ENCODE measurements at places on chromosomes 6 and 20. TPM values are rescaled to one million over a fixed set of nuclear protein-coding genes. Genes with fewer than 3 reads are reported as not detected.

- no peak overlapping the region for H3K4me3 ChIP-seq
- no peaks in the 10 kb centered on the region for H3K36me3 ChIP-seq
- H3K4me1 ChIP-seq = no peaks in the 10 kb centered on the region
- no peak for DNase-seq
Measured at GRCh38 chr6:146962329-146962728, 241.9 kb upstream of the STXBP5 start.

GRCh38 chr6:38867726-38868125 lies 152.6 kb downstream of the DNAH8 start:
- H3K36me3 ChIP-seq = no peaks in the 10 kb centered on the region
- no peak for DNase-seq
- H3K4me3 ChIP-seq = no peak overlapping the region

DNA sequence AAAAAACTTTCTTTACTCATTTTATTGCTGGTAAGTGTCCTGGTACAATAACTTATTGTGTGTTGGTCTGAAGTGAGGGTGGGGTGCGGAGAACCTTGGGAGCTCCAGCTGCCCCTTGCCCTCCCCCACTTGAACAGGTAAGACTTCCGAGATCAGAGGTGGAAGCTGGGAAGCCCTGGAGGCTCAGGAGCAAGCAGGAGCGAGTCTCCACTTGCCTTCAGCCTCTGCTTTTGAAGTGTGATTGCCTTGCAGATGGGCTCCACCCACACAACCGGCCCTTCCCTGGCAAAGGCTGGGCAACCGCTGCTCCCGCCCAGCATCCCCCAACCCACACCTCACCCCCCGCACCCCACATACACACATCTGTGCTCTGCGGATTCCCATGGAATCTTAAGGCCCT lies 179.6 kb downstream of the TFAP2C start:
- H3K27ac ChIP-seq = no peak overlapping the region
- no peak for DNase-seq
- H3K4me1 ChIP-seq = no peaks in the 10 kb centered on the region
- no peak overlapping the region for H3K4me3 ChIP-seq

- no peak overlapping the region for H3K27ac ChIP-seq
- no peaks in the 10 kb centered on the region for H3K27me3 ChIP-seq
- no peak overlapping the region for H3K4me3 ChIP-seq
- no peaks in the 10 kb centered on the region for H3K4me1 ChIP-seq
Measured at GRCh38 chr6:9002833-9003232, 567.5 kb upstream of the SLC35B3 start.

- H3K36me3 ChIP-seq = no peaks in the 10 kb centered on the region
- DNase-seq = no peak
- no peaks in the 10 kb centered on the region for H3K4me1 ChIP-seq
- H3K4me3 ChIP-seq = no peak overlapping the region
- peaks cover 16% of the 10 kb centered on the region for H3K27me3 ChIP-seq
- H3K27ac ChIP-seq = no peak overlapping the region
Measured at GRCh38 chr6:168364793-168365421, 45.3 kb upstream of the DACT2 start.

DNA sequence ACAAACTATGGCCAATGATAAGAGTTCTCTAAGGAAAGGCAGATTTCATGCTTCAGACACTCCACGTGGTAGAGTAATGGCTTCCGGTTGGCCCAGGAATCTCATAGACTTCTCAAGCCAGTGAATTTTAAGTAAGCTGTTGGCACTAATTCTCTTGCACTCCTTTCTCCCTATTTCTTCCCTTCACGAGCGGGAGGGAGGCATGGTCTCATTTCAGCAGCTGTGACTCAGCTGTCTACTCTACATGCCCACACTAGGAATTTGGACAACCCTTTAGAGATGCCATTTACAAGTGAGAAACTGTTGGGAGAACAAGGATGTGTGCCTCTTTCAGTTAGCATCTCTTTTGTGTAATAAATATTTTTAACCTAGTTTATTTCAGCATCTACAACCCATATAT lies 107.7 kb downstream of the PTPRK start:
- H3K4me3 ChIP-seq = no peak overlapping the region
- H3K27me3 ChIP-seq = no peaks in the 10 kb centered on the region
- H3K36me3 ChIP-seq = no peaks in the 10 kb centered on the region

Gene HLA-DOB
- total RNA-seq = 1.5 TPM

DNA sequence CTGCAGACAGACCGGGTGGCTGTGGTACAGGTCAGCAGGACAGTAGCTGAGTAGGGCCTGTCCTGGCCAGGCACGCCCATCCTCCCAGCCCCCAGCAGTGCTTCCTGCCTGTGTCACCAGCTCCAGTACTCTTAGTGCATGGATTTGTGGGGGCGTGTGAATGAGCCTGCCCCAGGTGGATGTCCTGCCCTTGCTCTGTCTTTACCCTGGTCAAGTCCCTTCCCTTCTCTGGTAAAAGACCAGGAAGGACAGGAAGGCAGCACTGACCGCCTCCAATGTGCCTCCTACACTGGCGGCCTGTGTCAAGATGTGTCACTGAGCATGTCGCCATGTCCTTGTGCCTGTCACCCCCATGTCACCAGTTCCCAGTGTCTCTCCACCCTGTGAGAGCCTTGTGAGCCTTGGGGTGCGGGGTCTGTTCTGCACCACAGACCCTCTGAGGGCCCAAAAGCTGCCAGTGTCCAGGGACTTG lies 11.9 kb downstream of the TEAD3 start:
- H3K27ac ChIP-seq = peak overlapping the region; percentile 66
- DNase-seq = no peak
- peaks cover 26% of the 10 kb centered on the region for H3K4me1 ChIP-seq
- no peak overlapping the region for H3K4me3 ChIP-seq
- peaks cover 9% of the 10 kb centered on the region for H3K36me3 ChIP-seq
- H3K27me3 ChIP-seq = no peaks in the 10 kb centered on the region

- no peaks in the 10 kb centered on the region for H3K4me1 ChIP-seq
- peaks cover 44% of the 10 kb centered on the region for H3K36me3 ChIP-seq
- no peaks in the 10 kb centered on the region for H3K27me3 ChIP-seq
- no peak overlapping the region for H3K4me3 ChIP-seq
- no peak for DNase-seq
- no peak overlapping the region for H3K27ac ChIP-seq
Measured at GRCh38 chr20:33622705-33623365, 39.3 kb upstream of the C20orf144 start.

Gene PRPH2
- 1.9 TPM for total RNA-seq

GRCh38 chr20:24135781-24136180 lies 147.2 kb upstream of the GGTLC1 start:
- no peaks in the 10 kb centered on the region for H3K27me3 ChIP-seq
- H3K27ac ChIP-seq = no peak overlapping the region
- no peak overlapping the region for H3K4me3 ChIP-seq
- H3K36me3 ChIP-seq = no peaks in the 10 kb centered on the region
- DNase-seq = no peak

DNA sequence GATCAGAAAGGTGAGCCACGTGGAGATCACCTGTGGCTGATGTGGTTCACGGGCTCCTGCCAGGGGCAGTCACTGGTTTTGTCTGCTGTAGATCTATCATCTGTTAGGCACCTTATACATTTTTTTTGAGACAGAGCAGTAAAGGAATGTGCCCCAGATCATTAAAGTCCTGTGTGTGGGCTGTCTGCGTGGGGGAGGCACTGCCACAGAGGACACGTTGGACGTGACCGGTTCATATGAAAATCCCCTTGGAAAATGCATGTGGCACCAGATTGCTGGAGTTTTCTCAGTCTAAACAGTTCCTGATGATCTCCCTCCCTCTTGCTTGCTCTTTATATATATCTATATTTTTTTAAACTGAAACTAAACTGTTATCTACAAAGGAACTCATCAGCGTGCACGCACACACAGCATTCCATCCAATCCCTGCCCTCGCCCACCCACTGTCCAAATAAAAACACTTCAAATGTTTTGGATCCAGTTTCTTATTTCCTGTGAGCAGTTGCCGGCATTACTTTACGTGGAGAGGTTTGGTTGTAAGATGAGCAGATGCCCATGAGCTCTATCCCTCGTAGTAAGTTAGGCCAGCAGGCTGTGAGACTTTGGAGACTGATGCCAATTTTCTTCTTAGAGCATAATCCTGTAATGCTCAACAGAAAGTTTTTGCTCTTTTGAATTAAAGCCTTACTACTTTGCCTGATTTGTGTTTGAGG lies 161.6 kb upstream of the EXOC2 start:
- H3K36me3 ChIP-seq = no peaks in the 10 kb centered on the region
- no peak overlapping the region for H3K27ac ChIP-seq
- no peaks in the 10 kb centered on the region for H3K4me1 ChIP-seq
- no peak overlapping the region for H3K4me3 ChIP-seq
- no peaks in the 10 kb centered on the region for H3K27me3 ChIP-seq
- DNase-seq = no peak

- H3K4me3 ChIP-seq = peak overlapping the region; percentile 38
- peaks cover 21% of the 10 kb centered on the region for H3K4me1 ChIP-seq
- no peaks in the 10 kb centered on the region for H3K36me3 ChIP-seq
- peaks cover 38% of the 10 kb centered on the region for H3K27me3 ChIP-seq
Measured at GRCh38 chr6:30007132-30007764, 53.8 kb upstream of the POLR1H start.

- H3K27me3 ChIP-seq = no peaks in the 10 kb centered on the region
- H3K4me3 ChIP-seq = no peak overlapping the region
- peak; percentile 56 for DNase-seq
- H3K4me1 ChIP-seq = peaks cover 5% of the 10 kb centered on the region
- no peak overlapping the region for H3K27ac ChIP-seq
Measured at GRCh38 chr20:56554869-56555268, 21.8 kb downstream of the FAM209B start.

- H3K4me3 ChIP-seq = no peak overlapping the region
- H3K27ac ChIP-seq = no peak overlapping the region
- no peaks in the 10 kb centered on the region for H3K27me3 ChIP-seq
- DNase-seq = no peak
- peaks cover 26% of the 10 kb centered on the region for H3K4me1 ChIP-seq
Measured at GRCh38 chr20:41507851-41508250, 110.3 kb downstream of the CHD6 start.

Gene SIRPB1
- 57.9 TPM for total RNA-seq

DNA sequence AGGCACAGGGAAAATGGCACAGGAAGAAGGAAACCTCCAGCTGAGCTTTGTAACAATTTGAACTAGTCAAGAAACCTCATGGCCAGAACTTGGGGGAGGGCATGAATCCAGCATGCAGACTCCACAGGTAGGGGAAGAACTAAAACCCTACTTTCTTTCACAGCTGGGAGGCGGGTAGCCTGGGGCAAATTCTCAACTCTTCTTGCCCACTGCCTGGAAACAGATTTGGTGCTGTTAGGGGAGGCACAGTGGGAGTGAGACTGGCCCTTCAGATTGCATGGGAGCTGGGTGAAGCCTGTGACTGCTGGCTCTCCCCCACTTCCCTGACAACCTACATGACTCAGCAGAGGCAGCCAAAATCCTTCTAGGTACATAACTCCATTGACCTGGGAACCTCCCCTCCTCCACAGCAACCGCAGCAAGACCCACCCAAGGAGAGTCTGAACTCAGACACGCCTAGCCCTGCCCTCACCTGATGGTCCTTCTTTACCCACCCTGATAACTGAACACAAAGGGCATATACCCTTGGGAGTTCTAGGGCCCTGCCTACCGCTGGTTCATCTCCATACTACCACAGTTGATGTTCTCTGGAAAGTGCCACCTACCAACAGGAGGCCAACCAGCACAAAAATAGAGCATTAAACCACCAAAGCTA lies 37.2 kb upstream of the TRIM27 start:
- peaks cover 8% of the 10 kb centered on the region for H3K27me3 ChIP-seq
- no peaks in the 10 kb centered on the region for H3K4me1 ChIP-seq
- no peaks in the 10 kb centered on the region for H3K36me3 ChIP-seq

- peak overlapping the region; percentile 47 for H3K4me3 ChIP-seq
- peak; percentile 76 for DNase-seq
- H3K4me1 ChIP-seq = peaks cover 29% of the 10 kb centered on the region
- H3K27ac ChIP-seq = peak overlapping the region; percentile 93
- H3K36me3 ChIP-seq = no peaks in the 10 kb centered on the region
Measured at GRCh38 chr6:131949909-131950766, 1.0 kb downstream of the CCN2 start.

DNA sequence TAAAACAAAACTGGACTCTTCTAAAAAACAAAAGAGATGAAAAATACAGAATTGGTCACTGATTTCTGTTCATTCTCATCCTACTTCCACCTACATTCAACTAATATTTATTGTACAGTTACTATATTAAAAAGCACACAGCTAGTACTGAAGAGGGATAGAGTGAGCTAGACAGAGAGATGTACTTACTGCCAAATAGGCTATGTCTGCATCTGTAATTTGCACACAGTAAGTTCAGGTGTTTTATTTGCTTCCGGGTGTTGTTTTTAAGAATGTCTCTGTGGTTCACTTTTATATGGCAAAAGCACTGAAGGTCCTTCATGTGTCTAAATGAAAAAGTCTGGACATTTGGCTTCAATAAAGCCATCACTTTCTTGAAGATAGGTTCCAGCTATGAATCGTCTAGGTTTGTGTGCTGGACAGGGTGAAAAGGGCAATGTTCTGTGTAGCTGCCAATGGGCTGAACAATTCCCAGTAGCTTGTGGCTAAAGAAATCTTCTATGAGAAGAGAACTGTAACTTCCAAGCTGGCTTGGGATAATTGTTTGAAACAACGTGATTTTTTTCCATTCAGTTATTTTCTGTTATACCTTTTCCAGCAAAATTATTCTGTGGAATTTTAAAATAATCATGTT lies 47.3 kb downstream of the EPB41L2 start:
- H3K4me3 ChIP-seq = no peak overlapping the region
- H3K27me3 ChIP-seq = no peaks in the 10 kb centered on the region
- H3K36me3 ChIP-seq = no peaks in the 10 kb centered on the region
- H3K4me1 ChIP-seq = peaks cover 5% of the 10 kb centered on the region

Gene IL20RA
- 4.0 TPM for total RNA-seq

DNA sequence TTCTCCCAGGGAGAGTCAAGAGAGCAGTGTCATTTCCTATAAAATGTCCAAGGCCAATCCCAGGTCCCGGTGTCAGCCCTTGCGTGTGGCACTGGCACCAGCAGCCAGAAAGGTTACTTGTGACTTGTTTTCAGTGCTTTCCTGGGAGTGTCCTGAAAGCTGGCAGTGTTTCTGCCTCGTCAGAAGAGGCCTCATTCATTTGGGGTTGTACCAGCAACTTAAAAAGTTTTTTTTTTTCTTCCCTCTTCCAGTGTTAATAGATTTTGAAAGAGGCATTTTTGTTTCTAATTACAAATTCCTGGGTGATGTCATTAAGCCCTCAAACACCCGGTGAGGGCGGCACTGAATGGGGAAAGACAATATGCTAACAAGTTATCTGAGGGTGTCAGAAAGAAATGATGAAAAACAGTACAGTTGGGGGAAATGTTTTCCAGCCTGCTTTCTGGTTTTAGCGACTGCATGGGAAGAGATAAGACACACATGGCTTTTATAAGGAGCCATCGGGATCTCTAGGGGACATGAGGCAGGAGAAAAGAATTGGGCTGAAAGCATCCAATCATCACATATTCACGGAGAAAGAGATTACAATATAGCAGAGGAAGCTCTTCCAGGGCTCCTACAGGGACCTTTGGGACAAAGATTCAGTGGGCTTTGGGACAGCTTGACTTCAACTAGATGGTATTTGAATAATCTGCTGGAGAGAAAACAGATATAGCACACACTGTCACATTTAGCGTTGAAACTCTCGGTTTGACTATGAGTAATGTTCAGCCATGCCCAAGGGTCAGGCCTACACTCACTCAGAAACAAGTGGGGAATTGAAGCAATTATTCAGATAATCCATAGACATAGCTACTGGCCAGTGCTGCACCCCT lies 153.0 kb downstream of the BCAS1 start:
- H3K4me1 ChIP-seq = peaks cover 10% of the 10 kb centered on the region
- no peak for DNase-seq
- H3K27ac ChIP-seq = peak overlapping the region; percentile 68
- no peak overlapping the region for H3K4me3 ChIP-seq
- no peaks in the 10 kb centered on the region for H3K36me3 ChIP-seq

GRCh38 chr20:33061658-33062028 lies 7.9 kb downstream of the BPIFB3 start:
- no peak overlapping the region for H3K27ac ChIP-seq
- no peaks in the 10 kb centered on the region for H3K36me3 ChIP-seq
- H3K4me3 ChIP-seq = no peak overlapping the region
- H3K27me3 ChIP-seq = no peaks in the 10 kb centered on the region
- DNase-seq = no peak
